Mononuclear cell (primary cell): ENCODE measurements at places on chromosomes 4 and X. TPM values are rescaled to one million over a fixed set of nuclear protein-coding genes. Genes with fewer than 3 reads are reported as not detected.

Gene SPATA18
- 0.42 TPM for total RNA-seq

Gene DIAPH2
- total RNA-seq = 31.0 TPM

Gene CT47B1
- total RNA-seq = not detected

Gene GYPA
- total RNA-seq = 0.10 TPM

Gene NWD2
- total RNA-seq = under 0.01 TPM

Gene NEUROG2
- total RNA-seq = not detected

Gene GPRIN3
- 51.6 TPM for total RNA-seq

Gene TMSB15B
- total RNA-seq = 5.9 TPM

Gene RAB33B
- total RNA-seq = 24.9 TPM

Gene NHS
- total RNA-seq = 0.31 TPM

Gene ZNF718
- total RNA-seq = 5.5 TPM

Gene DIPK2B
- total RNA-seq = not detected

Gene FAM236C
- total RNA-seq = not detected

Gene SMPX
- total RNA-seq = not detected

Gene C4orf50
- 0.21 TPM for total RNA-seq

Gene DMP1
- not detected for total RNA-seq

Gene SLC4A4
- 1.3 TPM for total RNA-seq

Gene KLHL4
- not detected for total RNA-seq
